ENCODE measurements at places on chromosomes 3 and 15.

DNA sequence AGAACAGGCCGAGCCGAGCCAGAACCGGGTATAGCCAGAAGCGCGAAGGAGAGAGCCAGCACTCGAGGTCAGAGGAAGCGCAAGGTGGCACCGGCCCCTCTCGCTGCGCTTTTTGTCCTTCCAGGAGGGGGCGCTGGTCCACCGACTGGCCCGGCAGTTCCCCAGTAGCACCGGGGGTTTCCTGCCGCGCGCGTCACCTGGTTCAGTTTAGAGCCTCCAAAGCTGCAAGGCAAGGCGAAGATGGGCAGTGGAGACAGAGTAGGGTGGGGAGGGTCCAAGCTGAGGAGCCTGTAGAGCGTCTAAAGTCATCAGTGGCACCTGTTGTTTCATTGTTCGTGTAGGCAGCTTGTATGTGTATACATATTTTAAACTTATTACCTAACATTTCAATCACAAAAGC lies 7.6 kb upstream of the NR2E3 start:
- peak; percentile 53 for DNase-seq

GRCh38 chr3:144058713-144059112 lies 87.1 kb downstream of the DIPK2A start:
- DNase-seq, result no peak

- DNase-seq, result peak; percentile 78
Observed at GRCh38 chr15:68791431-68792283, 29.0 kb downstream of the ANP32A start.

- peak; percentile 67 for DNase-seq
Observed at GRCh38 chr3:66276705-66277274, 56.0 kb downstream of the SLC25A26 start.

- DNase-seq, result no peak
Observed at GRCh38 chr3:98961161-98962155, 60.0 kb upstream of the DCBLD2 start.

- no peak for DNase-seq
Observed at GRCh38 chr15:68790242-68790575, 30.5 kb downstream of the ANP32A start.

DNA sequence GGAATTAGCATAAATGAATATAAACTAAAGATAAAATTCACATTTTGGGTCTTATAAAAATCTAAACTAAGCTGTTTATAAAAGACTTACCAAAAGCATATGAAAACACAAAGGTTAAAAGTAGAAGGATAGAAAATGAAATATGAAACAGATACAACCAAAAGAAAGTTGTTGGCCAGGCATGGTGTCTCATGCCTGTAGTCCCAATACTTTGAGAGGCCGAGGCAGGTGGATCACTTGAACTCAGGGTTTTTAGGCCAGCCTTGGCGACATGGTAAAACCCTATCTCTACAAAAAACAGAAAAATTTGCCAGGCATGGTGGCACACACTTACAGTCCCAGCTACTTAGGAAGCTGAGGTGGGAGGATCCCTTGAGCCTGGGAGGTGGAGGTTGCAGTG lies 51.0 kb downstream of the CPA3 start:
- no peak for DNase-seq

GRCh38 chr3:24773798-24774197 lies 279.1 kb upstream of the THRB start:
- peak; percentile 40 for DNase-seq

GRCh38 chr3:64120876-64121275 lies 97.6 kb upstream of the PSMD6 start:
- DNase-seq, result no peak

DNA sequence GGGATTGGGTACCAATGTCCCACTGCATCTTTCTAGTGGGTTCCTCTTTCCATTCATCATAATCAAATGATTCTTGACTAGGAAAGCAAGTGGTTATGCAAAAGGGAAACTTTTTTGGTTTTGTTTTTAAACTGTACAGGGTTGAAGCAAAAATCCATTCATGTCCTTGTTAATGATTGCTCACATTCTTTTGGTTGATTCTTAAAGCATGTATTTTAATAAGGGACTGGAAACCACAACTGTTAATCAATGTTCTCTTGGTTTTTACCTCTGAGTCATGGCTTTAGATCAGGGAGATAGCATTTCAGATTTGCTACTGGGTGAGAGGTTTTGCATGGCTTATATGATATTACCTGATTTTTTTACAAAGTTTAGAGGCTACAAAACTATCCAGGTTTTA lies 371.7 kb upstream of the RGMA start:
- DNase-seq, result no peak

DNA sequence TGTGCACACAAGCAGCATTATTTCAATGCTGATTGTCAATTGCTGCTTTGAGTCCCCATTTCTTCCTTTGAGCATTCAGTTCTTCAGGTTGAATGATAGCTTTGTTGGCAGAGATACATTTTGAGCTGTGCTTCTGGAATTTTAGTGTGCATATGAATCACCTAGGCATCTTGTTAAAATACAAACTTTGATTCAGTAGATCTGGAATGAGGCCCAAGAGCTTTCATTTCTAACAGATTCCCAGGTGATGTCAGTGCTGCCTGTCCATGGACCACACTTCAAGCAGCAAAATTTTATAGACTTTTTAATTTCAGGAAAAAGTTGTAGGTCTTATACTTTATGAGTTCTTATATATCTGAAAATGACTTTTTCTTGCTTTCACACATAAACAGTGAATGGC lies 131.1 kb downstream of the ADAMTSL3 start:
- no peak for DNase-seq

DNA sequence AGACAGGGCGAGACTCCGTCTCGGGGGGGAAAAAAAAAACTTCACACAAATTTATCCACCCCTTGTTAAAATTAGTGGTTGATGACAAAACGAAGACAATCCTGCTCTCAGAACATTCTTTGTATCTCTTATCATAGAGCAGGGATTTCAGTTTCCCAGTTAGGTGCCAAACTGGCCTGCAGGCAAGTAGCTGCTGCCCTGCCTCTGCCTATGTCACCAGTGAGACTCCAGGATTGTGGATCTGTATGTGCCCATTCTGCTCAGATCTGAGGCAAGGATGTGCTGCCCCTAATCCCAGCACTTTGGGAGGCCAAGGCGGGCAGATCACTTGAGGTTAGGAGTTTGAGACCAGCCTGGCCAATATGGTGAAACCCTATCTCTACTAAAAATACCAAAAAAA lies 54.4 kb downstream of the IQGAP1 start:
- no peak for DNase-seq

- DNase-seq, result no peak
Observed at GRCh38 chr3:118760585-118761290, 273.9 kb downstream of the IGSF11 start.

DNA sequence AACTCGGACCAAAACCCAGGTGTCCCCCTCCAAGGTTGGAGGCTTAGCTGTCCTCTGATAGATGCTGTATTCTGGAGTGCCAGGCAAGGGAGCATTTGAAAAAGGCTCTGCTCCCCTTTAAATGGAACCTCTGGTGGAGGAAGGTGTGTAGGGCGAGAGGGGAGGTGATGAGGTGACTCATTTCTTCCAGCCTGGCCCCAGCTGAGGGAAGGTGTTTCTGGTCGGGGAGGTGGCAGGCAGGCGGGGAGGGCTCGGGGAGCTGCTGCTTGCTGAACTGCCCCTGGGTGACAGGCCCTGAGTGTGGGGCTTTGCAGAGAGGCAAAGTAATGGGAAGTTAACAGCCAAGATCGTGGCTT lies 18.8 kb downstream of the PSTPIP1 start:
- peak; percentile 94 for DNase-seq

- DNase-seq, result no peak
Observed at GRCh38 chr3:119819806-119820205, 37.9 kb downstream of the NR1I2 start.

- DNase-seq, result peak; percentile 49
Observed at GRCh38 chr15:76235186-76235826, 76.0 kb downstream of the ETFA start.

GRCh38 chr15:101024706-101025500 lies 105.7 kb downstream of the LRRK1 start:
- no peak for DNase-seq

GRCh38 chr3:63207066-63207590 lies 71.0 kb upstream of the SYNPR start:
- no peak for DNase-seq

- DNase-seq, result no peak
Observed at GRCh38 chr3:170502297-170502696, 83.6 kb downstream of the SLC7A14 start.

All from activated CD4-positive, alpha-beta T cell treated with anti-CD3 and anti-CD28 coated beads, Interleukin-10, Interleukin-2, amounts not matched to agents 100 ng/mL and 50 ng/mL, durations not matched to agents 16 hours and 8 hours (primary cell).